ENCODE measurements at places on chromosomes 2 and 18.

- DNase-seq: no peak
These were observed 28.4 kb downstream of the CPS1 start for GRCh38 chr2:210584834-210585233.

- no peak for DNase-seq
These were observed 186.9 kb upstream of the VRK2 start for GRCh38 chr2:57859755-57860154.

GRCh38 chr2:120590841-120591240 lies 144.8 kb upstream of the GLI2 start:
- DNase-seq: no peak

DNA sequence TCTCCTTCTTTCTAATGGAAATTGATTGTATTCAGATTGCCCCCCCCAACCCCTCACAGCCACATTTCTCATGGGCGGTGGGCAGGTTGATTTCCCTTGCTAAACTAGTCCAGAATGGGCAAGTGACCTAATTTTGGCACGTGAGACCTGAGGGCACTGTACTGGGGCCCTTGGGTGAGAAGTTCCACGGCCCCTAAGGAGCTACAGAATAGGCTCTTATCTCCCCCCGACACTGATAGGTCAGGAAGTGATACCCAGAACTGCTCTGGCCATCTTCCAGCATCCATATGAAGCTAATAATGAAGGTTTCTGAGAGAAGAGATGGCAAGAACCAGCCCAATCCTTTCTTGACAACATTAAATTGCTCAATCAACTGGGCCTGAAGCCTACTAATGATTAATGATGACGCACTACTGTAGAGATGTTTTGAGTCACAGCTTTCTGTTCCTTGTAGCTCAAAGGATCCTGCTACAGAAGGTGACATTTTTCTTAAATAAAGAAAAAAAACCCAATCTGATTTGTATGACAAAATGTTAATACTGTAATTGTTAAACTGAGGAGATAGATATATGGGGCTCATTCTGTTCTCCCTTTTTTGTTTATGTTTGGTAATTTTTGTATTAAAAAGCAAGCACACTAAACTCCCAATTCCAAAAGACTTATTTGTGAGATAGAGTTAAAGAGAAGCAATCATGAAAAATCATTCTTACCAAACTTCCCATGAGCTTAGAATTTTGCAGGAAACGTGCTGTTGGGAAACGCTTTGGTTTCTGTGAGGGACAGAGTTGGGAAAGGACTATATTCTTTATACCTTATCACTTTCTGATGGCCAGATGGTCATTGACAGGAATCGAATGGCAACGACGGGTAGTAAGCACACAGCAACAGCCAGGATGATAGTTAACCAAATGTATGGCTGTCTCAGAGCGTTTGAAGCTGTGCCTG lies 28.2 kb upstream of the NARS1 start:
- no peak for DNase-seq

GRCh38 chr2:20439193-20439475 lies 7.7 kb upstream of the RHOB start:
- no peak for DNase-seq

Data from immature natural killer cell (primary cell).